Hematopoietic multipotent progenitor cell treated with erythropoietin and hydrocortisone succinate and interleukin-3 and kit ligand, for 8 days (in vitro differentiated cells): ENCODE measurements at places on chromosomes 11 and 22.

DNA sequence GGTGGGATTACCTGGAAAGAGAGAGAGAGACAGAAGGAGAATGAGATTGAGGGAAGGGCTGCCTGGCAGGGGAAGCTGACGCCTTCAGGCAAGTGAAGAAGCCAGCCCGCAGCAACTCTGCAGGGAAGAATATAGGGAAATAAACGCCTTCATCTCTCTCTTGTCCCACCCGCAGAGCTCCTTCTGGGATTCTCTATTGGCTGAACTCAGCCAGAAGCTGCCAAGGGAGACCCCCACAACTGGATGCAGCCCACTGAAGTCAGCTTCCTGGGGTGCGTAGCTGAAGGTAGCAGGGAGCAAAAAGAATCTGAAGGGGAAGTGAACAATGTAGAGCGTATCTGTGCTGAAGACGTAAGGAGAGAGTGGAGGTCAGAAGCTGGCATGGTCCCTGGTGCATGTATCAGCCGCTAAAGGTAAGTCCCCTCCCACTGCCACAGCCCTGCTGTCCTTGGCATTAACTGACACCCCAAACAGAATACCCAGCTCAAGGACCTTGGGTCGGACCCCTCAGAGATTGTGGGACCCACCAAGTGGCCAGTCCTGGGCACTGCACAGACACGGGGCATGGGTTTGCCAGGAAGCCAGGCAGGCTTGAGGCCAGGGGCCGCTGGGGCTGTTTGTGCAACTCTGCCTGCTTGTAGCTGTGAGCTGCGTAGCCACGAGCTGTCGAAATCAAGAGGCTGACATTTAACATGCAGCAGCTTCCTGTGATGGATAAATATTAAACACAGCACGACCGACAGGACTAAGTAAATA, 469.9 kb downstream of the MN1 start:
- peak; percentile 12 for DNase-seq

DNA sequence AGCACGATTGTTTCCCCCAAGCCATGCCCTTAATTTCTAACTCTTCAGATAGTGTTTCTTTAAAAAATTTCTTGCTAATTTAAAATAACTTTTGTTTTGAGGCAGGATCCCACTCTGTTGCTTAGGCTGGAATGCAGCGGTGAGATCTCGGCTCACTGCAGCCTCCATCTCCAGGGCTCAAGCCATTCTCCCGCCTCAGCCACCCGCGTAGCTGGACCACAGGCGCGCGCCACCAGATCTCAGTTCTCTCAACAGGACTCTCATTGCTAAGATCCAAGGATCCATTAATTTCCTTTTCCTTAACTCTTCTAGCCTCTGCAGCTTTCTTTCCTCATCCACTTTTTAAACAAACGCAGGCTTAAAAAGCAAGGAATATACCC, 327 bp upstream of the MED17 start:
- no peak for DNase-seq

- DNase-seq, result no peak
Measured at GRCh38 chr11:69130654-69131053, 25.1 kb upstream of the SMIM38 start.

DNA sequence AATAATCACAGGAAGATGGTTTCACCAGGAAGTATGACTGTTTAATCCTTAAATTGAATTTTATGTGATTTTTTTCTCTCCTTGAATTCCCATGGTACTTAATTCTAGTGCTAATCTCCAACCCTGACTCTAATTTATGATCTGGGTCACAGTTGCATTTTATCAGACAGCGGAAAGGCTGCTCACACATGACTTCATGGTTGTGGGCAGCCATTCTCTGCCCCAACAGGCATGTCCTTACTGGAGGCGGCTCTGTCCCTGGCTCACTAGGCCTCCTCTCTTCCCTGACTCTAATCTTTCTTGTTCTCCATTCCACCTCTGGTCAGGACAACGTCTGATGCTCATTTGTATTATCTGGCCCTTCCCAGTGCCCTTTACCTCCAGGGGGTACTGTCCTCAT, 184.4 kb downstream of the CHST1 start:
- DNase-seq, result no peak

DNA sequence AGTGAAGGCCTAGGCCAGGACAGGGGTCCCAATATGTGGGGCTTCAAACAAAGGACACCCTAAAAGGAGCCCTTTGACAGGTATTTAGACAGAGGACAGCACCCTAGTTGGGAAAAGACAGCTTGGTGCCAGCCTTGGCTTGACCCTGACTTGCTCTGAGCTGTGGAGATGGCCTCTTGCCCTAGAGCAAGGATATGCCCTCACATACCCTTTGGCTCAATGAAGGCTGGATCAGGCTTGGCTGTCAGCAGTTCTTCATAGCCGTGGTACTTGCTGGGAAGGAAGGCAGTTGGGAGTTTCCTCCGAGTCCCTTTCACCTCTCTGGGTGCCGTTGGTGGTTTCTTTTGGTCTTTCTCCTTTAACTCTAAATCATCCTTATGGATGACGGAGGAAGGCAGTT, 96.2 kb downstream of the RNF169 start:
- DNase-seq, result no peak

GRCh38 chr22:32729412-32729811, 72.1 kb upstream of the TIMP3 start:
- no peak for DNase-seq

- no peak for DNase-seq
Measured at GRCh38 chr11:75899806-75900205, 84.8 kb downstream of the UVRAG start.

GRCh38 chr11:106234794-106235193, 157.3 kb downstream of the AASDHPPT start:
- no peak for DNase-seq

DNA sequence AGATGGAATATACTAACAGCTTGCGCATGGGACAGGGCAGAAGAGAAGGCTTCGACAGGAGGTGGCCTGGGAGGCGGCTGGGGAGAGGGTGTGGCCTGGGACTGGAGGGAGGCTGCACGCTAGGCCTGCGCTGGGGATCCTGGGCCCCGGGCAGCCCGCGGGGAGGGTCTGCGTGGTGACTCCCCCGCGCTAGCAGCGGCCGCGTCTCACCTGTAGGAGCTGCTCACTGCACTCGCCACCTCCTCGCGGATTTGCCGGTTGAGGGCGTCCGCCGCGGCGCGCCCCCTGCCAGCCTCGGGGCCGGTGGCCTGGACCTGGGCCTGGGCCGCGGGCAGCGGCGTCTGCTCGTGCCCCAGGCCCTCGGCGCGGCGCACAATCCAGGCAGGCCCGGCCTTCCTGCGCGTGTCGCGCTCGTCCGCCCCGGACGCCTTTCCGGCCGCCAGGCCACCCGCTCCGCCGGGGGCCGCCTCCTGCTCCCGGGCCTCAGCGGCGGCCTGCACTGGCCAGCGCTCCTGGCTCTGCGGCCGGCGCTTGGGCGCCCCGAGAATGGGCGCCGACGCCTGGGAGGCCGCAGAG, 1.5 kb downstream of the MAP6 start:
- no peak for DNase-seq

- no peak for DNase-seq
Measured at GRCh38 chr11:69050592-69051380, 2.1 kb downstream of the TPCN2 start.

DNA sequence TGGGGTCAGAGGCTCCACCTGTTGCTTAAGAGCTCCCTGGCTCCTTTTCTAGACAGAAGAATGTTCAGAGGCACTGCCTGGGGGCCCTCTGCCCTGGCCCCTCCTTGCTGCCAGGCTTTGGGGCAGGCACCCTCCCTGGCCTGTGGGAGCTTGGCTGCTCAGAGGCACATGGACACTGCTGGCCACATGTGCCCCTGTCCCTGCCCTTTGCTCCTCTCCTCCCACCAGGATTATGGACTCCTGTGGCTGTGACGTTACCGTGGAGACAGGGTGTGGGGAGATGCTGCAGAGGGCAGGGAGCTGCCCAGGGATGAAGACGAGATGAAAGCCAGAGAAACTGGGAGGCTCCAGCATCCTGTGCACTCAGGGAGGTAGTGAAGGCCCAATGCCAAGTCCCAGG, 14.7 kb downstream of the DRD2 start:
- DNase-seq, result no peak

- peak; percentile 33 for DNase-seq
Measured at GRCh38 chr11:83285151-83285770, 906 bp downstream of the CCDC90B start.

- no peak for DNase-seq
Measured at GRCh38 chr11:117818041-117818873, 6.3 kb downstream of the FXYD2 start.

DNA sequence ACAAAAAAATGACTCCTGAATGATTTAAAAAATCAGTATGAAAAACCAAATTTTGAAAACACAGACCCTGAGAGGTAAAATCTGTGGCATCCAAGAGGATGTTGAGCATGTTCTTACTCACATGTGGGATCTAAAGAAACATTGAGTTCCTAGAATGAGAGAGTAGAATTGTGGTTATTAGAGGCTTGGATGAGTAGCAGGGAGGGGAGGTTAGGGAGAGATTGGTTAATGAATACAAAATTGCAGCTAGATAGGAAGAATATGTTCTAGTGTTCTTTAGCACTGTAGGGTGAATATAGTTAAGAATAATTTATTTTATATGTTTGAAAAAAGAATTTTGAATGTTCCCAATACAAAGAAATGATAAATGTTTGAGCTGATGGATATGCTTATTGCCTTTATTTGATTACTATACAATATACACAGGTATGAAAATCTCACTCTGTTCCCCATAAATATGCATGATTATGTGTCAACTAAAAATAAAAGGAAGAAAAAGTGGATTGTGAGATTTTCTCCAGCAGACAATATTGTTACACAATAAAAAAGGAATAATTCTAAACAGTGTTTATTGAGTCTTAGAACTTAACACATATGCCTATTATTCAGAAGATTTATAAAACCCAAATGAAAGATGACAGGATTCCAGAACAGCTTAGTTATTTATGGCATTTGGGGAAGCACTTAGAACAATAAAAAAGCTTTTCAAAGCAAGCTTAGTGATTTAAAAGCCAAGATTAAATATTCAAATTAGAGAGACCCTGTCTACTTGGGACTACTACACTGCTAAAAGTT, 28.7 kb downstream of the MS4A2 start:
- no peak for DNase-seq
